ENCODE measurements at places on chromosomes 4 and X.
A peak's percentile ranks its signal among the peaks of the same experiment; 100 is the strongest.

- no peak for DNase-seq
These were observed 257.2 kb downstream of the FBXW7 start for GRCh38 chr4:152278505-152279233.

- DNase-seq, result no peak
These were observed 159.5 kb downstream of the KLHL13 start for GRCh38 chrX:117957128-117957527.

- DNase-seq, result no peak
These were observed 284.0 kb downstream of the BCOR start for GRCh38 chrX:39813631-39814277.

- DNase-seq, result no peak
These were observed 6.3 kb downstream of the AREG start for GRCh38 chr4:74451214-74451661.

GRCh38 chr4:147980586-147980985, 248.7 kb downstream of the ARHGAP10 start:
- no peak for DNase-seq

GRCh38 chrX:11462648-11463047, 169.4 kb downstream of the AMELX start:
- DNase-seq, result no peak

DNA sequence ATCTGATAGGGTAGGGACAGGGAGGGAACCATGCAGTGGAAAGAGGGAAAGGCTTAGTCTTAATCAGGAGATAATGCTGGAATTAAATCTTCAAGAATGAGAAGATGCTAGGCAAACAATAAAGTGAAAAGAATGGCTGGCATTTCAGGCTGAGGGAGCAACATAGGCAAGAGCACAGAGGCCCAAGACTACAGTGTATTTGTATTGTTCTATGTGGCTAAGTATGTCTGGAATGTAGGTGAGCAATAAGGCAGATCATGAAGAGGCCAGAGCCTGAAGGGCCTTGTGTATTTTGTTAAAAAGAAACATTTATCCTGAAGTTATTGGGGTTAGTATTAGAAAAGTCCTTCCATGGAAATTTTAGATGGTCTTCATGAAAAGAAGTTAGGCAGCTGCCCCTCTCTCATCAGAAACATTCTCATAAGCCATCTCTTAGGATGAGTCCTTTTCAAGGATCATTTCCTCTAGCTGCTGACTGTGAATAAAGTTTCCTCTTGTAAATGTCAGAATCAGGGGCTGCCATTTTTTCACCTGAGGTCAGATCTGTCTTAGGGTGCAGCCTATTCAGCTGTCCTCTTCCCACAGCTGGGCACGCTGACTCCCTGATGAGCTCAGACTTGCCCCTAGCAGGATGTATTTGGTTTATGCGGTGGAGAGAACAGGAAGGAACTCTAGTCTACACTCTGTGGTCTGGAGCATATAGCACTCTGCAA, 46.3 kb downstream of the ATP10D start:
- DNase-seq, result peak; percentile 0

DNA sequence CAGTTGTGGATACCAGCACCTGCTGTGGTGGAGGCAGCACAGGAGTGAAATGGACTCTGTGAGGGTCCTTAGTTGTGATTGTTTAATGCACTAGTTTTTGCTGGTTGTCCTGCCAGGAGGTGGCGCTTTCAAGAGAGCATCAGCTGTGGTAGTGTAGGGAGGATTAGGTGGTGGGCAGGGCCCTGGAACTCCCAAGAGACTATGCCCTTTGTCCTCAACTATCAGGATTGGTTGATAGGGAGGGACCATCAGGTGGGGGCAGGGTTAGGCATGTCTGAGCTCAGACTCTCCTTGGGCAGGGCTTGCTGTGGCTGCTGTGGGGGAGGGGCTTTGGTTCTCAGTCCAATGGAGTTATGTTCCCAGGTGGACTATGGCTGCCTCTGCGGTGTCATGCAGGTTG, 121.9 kb downstream of the RRAGB start:
- DNase-seq, result no peak

GRCh38 chrX:47248576-47248975, 15.8 kb downstream of the USP11 start:
- no peak for DNase-seq

- DNase-seq, result no peak
These were observed 885 bp downstream of the CCDC110 start for GRCh38 chr4:185470501-185471195.

DNA sequence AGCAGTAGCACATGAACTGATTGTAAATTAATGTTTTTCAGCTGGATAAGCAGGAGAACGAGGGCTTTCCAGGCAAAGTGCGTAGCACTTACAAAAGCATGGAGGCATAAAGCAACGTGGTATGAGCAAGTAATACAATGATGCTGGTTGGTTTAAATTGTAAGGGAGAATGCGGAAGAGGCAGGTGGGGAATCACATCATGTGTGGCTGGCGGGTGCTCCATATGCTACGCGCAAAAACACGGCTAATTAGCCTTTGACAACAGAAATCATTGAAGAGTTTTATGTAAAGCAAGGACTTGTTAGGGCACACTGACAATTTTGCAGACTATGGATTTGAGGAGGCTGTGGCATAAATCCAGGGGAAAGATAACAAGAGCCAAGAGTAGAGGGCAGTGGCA, 14.6 kb downstream of the SYTL4 start:
- no peak for DNase-seq

DNA sequence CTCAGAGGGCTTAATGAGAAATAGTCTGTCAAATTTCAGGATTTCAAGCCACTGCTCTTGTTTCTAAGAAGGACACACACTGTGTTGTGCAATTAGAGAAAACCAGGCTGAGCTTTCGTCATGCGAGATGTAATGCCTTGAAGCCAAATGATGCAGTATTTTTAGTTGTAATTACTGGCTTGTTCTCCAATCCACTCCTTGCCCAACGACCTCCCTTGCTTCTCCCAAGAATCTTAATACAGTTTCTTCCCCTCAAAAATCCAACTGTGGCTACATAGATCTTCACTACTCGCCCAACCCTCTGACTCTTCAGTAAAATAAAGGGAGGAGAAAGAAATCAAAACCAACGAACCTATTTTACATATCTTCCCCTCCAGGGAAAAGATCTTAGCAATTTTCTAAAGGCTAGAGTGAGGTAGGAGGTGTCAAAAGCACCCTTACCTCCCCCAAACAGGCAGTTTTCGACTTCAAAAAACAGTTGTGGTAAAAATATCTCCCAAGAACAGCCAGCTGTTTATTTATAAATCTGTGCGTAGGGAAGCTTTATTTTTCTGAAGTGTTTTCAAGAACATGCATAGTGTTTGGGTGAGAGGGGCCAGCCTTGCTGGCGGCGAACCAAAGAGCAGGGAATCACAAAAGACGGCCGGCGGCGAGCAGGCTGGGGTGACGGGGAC, 68.7 kb downstream of the MGST2 start:
- DNase-seq, result no peak

GRCh38 chr4:140019619-140020347, 134.2 kb downstream of the MAML3 start:
- no peak for DNase-seq

DNA sequence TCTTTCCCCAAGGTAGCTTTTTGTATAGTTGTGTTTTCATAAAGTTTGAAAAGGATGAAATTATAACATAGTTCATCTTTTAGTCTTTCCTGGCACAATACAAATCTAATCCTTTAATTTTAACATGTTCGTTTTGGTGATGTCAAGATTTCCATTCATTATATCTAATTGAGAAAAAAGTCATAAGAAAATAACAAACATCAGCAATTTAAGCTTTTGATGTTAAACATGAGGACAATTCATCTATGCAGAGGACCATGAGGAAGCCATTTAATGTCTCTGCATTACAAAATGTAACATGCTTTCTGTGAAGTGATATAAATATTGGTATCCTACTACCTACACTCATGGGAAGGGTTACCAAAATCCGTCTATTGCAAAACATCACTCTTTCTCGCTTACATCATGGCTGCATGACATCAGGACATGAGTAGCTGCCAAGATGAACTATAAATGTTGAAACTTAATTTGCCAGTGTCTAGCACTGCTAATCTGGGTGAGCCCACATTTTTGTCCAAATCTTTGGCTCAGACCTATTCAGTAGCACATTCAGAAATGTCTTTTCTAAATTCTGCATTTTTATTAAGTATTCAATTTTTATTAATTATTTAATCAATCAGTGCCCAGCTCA, 9.5 kb downstream of the EPGN start:
- no peak for DNase-seq

GRCh38 chrX:2610246-2611170, 80.6 kb upstream of the CD99 start:
- DNase-seq, result no peak

- DNase-seq, result no peak
These were observed 71.9 kb upstream of the WDR1 start for GRCh38 chr4:10188400-10189004.

- no peak for DNase-seq
These were observed 362.7 kb downstream of the BMPR1B start for GRCh38 chr4:95120456-95120855.

DNA sequence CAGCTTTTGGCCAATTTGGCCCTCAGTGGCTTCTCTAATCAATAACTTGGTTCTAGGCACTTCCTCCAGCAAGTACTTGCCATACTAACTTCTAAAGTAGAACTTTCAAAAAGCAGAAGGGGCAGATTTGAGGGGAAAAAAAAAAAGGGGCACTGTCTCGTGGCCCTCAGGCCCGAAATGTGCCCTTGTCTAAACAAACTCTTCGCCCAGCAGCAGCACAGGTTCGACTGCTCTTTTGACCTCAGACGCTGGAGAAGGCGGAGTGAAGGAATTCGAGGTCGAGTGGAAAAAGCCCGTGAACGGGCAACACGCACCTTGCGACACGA, 775 bp downstream of the GRPEL1 start:
- DNase-seq, result no peak

- no peak for DNase-seq
These were observed 929.1 kb downstream of the STIM2 start for GRCh38 chr4:27789773-27790172.

DNA sequence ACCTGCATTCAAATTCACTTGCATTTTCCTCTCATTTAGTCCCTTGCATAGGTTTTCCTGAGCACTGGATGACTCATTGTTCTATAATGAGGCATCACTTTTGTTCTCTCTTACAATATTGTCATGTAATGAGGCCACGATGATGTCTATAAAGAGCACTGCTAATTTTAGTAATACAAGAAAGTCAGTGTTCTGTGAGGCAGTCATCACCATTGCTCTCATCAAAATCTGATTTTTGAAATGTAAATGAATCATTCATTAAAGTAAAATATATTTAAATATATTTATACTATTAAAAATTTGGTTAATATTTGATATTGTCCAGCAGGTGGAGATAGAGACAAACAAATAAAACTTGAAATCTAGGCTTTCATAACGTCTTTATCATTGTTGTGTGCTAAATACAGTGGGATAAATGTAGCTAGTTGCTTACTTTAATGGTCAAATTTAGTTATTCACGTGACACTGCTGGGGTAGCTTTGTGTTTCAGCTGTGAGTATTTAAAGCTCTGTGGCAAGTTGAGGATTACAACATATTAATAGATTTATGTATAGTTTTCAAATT, 15.4 kb downstream of the HMGB2 start:
- no peak for DNase-seq

- DNase-seq, result no peak
These were observed 47.4 kb upstream of the IL21 start for GRCh38 chr4:122668241-122668640.

DNA sequence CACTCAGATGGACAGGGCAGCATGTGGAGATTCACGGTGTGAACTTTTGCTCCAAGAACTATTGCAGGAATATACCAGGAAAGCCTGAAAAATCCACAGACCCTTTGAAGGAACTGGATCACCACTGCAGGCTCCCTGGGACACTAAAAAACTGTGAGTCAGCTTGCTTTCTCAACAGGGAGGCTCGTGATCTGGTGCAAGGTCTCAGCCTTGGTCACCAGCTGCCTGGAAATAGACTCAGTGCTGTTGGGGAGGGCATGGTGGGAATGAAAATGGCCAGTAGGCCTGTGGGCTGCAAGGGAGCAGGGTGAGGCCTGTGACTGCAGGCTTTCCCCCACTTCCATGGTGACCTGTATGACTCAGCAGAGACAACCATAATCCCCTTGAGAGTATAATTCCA, 426.4 kb upstream of the RPS6KA3 start:
- DNase-seq, result no peak

DNA sequence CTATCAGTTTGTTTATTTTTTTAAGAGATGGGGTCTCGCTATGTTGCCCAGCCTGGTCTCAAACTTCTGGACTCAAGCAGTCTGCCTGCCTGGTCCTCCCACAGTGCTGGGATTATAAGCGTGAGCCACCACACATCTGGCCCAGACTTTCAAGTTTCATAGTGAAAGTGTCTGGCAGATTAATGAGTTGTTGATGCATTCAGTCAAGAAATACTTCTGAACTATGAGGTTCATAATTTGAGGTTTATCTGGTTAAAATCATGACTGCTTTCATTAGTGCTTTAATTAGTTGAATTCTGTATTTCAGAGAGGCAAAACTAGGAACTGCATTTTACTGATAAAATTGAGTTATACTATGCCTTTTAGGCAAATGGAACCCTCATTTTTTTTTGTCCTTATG, 638.6 kb downstream of the RPA4 start:
- DNase-seq, result no peak

GRCh38 chr4:76430519-76431388, 4.3 kb upstream of the SHROOM3 start:
- DNase-seq, result no peak
